Stimulated activated naive CD4-positive, alpha-beta T cell (primary cell): ENCODE measurements at places on chromosomes 6 and 20.

DNA sequence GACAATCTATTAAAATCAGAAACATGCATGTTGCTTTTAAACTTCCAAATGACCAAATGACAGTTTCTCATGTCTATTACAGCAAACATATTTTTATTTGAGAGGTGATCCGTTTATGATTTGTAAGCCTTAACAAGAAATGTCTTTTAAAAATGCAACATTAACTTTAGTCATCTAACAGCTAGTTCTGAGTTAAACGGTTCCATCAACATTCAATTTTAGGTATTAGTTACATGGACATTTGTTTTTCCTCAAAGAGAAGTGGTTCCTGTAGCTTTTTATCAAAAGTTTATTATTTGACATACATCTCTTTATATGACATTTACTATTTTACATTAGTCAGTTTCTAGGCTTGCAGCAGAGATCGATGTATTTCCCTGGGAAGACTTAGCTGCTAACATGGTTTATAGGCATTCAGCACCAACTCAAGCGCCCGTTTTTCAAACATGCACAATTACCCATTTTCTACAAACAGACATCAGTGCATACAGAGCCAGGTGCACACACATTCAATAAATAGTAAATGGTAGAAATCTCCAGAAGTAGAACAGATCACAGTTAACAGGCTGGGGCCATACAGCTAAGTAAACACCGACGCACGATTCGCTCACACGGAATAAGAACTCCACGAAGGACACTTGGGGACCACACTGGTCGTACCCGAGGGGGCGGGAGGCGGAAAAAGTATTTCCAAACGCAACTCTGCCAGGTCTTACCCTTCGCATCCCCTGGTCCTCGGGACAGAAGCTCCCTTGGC lies 882 bp downstream of the CNR1 start:
- no peak for DNase-seq

GRCh38 chr6:169866668-169867521 lies 115.5 kb downstream of the ERMARD start:
- DNase-seq = no peak

DNA sequence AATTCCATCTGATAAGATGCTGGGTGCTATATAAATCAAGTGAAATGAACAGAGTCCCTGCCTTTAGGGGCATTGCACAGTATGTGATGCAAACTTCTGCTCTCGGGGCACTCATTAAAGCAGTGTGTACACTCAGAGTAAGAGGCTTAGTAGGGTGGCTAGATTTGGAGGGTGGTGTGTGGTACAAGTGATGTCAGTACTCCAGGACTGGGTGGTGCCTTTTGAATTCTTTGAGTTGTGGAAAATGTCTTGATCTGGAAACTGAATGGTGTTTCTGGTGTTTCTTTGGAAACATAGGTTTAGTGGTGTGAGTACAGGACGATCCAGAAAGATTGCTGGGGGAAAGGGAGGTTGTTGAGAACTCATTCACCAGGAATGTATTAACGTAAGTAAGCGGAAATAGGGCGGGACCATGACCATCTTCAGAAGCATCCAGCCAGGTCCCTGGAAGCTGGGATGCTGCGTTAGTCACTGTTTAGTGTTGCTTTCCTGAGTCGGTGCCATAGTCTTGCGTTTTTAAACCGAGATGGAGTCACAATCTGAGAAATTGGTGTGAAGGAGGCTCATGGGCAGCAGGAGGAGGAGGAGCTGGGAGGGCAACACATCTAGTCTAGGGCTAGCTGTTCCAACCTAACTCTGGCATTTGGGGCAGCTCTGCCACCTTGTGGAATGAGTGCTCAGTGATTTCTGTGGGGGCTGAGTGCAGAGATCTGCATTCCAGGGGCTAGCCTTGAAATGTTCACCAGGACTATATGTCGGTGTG lies 70.3 kb downstream of the SCAND1 start:
- peak; percentile 35 for DNase-seq

DNA sequence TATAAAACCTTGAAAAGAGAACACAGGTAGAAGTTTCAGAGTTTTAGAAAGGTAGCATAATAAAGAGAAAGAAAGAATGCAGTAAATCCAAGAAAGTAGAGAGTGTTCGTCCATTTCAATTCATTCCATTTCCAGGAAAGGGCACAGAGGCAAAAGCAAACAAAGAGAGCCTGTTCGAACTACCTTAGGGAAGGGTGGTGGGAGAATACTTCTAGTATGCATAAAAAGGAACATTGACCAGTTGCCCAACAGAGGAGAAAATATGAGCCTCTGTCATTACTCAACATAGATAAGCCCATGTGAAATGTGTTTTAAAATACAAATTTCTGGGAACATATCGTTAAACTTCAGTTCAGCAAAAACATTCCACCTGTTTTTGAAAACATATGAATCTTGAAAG lies 60.6 kb downstream of the CYP39A1 start:
- no peak for DNase-seq

DNA sequence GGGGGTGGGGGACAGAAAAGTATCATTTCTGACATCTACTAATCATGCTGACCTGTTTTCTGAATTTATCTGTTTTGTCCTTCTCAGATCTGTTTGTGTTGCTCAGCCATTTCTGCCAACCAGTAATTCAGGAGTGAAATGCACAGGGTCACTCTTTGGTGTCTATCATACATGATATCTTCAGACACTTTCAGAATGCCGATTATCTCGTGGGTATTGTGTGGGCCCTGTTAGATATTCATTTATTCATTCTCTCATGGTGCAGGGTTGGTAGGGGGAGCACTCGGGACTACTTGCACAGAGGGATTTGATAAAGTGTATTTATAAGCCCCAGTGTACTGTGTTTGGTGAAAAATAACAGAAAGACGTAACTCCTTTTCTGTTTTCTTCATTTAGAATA lies 101.2 kb upstream of the CITED2 start:
- DNase-seq = no peak

- no peak for DNase-seq
These were observed 48.8 kb downstream of the MCUR1 start for GRCh38 chr6:13765570-13765969.

DNA sequence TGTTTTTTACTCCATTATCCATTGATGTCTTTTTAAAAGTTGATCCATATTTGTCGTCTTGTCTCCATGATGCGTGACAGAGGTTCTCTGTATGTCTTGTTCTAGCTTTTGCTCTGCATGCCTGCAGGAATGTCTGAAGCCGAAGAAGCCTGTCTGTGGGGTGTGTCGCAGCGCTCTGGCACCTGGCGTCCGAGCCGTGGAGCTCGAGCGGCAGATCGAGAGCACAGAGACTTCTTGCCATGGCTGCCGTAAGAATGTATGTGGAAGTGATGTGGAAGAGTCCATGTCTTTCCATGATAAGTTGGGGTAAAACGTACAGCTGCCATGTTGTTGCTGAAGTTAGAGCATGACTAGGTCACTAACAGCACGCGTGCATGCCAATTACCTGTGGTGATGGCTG lies 5.3 kb downstream of the RNF114 start:
- DNase-seq = no peak
